ENCODE measurements at places on chromosomes 5 and 9.

- no peak for DNase-seq
These were observed 220.6 kb upstream of the SEMA6A start for GRCh38 chr5:116795189-116795588.

DNA sequence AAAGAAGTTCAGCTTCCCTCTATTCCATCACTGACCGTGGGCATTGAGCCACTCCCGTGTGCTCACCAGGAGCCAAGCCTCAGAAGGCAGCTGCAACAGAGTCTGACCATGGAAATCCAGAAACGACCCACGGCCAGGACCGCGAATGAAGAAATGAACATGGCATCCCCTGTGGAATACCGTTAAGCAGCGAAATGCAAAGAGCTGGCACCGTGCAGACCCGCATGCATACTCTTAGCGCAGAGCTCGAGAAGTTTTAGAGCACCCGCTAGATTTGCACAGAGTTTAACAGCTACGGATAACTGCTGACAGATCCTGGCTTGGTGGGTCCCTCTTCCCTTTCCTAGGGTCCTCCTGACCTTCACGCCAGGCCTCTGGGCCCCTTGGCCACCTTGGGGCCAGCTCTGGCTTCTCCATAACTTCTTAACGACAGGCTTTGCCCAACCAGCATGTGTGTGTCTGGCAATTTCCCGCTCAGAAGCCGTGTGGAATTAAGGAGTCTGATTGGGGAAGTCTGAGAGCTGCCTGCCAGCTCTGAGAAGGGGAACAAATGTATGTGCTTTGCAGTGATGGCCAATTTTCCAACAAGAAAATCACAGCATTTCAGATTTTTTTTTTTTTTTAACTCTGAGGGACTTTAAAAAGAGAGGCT lies 75.3 kb upstream of the COL5A1 start:
- no peak for DNase-seq

GRCh38 chr9:136662326-136662655 lies 425 bp upstream of the EGFL7 start:
- DNase-seq, result no peak

GRCh38 chr5:15248731-15249130 lies 251.2 kb upstream of the FBXL7 start:
- DNase-seq, result no peak

DNA sequence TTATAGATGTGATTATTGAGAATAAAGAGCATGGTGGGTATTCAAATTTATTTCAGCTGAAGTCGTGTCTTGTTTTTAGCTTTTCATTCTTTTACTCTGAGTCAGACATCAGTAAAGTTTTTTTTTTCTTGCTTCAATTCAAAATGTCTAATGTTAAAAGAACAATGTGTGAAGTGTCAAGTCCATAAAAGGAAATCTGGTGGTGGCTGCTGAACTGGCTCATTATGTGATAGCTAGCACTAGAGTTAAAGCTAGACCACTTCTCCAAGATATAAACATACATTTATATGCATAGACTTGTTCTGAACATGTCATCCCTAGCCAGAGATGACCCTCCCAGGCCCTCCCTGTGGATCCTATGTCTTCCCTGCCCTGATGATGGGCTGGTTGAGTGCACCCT lies 338.3 kb downstream of the RAB3C start:
- DNase-seq, result no peak

GRCh38 chr5:15791274-15791673 lies 291.3 kb downstream of the FBXL7 start:
- no peak for DNase-seq

GRCh38 chr5:113581388-113581787 lies 67.9 kb downstream of the YTHDC2 start:
- DNase-seq, result no peak

DNA sequence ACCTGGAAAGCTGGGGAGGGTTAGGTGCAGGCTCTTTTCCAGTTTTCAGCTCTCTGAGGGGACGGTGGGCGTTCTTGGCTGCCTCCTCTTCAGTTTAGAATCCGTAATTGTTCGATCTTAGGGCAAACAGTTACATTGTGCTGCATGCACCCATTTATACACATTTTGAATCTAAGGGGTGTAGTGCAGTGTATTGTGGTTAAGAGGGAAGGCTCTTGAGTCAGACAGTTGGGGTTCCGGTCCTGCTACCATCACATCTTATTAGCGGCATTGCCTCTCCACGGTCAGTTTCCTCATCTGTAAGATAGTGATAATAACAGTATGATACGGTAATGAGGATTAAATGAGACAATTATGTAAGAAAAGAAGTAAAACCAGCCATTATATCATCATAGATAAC lies 625 bp downstream of the EXOSC2 start:
- DNase-seq, result no peak
